T-helper 2 cell treated with Interferon-gamma antibody and Interleukin-4, amounts not matched to agents 5 μg/mL and 100 μg/mL, for 36 hours (primary cell): ENCODE measurements at places on chromosomes 11 and 22.

DNA sequence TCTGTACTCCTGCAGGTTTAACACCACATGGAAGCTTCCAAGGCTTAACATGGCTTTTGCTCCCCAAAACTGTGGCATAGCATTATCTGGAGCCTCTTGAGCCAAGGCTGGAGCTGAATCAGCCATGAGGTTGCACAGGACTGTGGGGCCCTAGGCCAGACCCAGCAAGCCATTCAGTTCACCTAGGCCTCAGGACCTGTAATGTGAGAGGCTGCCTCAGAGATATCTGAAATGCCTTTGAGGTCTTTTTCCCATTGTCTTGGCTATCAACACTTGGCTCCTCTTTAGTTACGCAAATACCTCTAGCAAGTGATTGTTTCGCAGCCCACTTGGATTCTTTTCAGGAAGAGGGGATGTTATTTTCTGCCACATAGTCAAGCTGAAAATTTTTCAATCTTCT lies 72.0 kb downstream of the VPREB1 start:
- no peak for DNase-seq

GRCh38 chr11:2122222-2122906 lies 16.8 kb downstream of the IGF2 start:
- DNase-seq, result no peak

GRCh38 chr11:99257131-99257530 lies 236.4 kb downstream of the CNTN5 start:
- DNase-seq, result no peak

DNA sequence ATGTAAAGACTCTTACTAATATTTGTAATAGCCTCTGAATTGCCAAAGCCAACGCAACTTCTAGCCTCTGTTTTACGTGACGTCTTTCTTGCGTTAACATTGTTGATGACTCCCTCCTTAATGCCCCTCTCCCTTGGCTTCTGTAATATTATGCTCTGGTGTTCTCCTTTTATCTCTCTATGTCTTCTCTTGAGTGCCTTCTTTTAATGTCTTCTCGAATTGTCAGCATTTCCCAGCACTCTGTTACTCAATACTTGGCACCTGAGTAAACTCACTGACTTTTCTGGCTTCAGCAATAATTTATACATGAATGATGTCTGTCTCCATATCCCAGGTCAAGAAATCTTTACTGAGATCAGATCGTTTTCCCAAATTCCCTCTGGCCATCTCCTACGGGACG lies 68.5 kb upstream of the DDI1 start:
- no peak for DNase-seq

- DNase-seq, result no peak
Observed at GRCh38 chr22:47495110-47495509, 732.7 kb downstream of the TBC1D22A start.
